Activated CD8-positive, alpha-beta memory T cell treated with anti-CD3 and anti-CD28 coated beads for 1 hour (primary cell): ENCODE measurements at places on chromosomes 4 and X.
A peak's percentile ranks its signal among the peaks of the same experiment; 100 is the strongest.

DNA sequence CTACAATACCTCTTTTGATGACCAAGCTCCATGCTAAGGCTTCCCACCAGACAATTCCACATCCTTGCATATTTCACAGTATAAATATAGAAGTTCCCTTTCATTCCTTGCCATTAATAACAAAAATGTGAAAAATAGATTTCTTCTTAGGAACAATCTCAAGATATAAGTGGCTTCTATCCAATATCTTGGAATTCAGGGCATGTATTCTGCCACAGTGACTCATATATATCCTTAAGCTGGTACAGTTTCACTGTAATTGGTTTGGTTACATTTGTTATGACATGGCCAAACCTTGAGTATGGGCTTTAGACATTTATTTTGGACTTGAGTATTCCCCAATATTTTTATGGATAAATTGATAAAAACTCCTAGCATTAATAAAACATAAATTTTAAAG, 181.7 kb upstream of the DDX53 start:
- DNase-seq, result no peak

DNA sequence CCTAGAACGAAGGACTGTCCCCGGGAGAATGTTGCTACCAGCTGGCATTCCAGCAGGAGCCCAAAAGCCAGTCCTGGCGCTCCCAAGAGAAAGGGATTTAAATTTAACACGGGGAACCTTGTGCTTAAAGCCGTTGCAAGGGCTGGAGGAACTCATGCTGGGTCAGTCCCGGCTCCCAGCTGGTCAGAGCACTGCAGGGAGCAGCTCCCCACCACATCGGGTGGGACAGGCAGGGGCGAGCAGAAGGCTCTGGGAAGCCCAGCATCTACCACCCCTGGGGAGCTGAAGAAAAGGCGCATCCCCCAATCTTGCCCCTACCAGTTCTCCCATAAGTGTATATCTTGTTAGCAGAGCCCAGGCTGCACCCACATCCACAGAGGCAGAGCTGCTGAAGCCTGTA, 15.7 kb downstream of the CFAP99 start:
- no peak for DNase-seq

GRCh38 chrX:39672405-39672804, 425.4 kb downstream of the BCOR start:
- no peak for DNase-seq

- no peak for DNase-seq
Measured at GRCh38 chr4:155514628-155515027, 137.9 kb upstream of the MAP9 start.

GRCh38 chr4:40687676-40688389, 58.2 kb upstream of the RBM47 start:
- no peak for DNase-seq

DNA sequence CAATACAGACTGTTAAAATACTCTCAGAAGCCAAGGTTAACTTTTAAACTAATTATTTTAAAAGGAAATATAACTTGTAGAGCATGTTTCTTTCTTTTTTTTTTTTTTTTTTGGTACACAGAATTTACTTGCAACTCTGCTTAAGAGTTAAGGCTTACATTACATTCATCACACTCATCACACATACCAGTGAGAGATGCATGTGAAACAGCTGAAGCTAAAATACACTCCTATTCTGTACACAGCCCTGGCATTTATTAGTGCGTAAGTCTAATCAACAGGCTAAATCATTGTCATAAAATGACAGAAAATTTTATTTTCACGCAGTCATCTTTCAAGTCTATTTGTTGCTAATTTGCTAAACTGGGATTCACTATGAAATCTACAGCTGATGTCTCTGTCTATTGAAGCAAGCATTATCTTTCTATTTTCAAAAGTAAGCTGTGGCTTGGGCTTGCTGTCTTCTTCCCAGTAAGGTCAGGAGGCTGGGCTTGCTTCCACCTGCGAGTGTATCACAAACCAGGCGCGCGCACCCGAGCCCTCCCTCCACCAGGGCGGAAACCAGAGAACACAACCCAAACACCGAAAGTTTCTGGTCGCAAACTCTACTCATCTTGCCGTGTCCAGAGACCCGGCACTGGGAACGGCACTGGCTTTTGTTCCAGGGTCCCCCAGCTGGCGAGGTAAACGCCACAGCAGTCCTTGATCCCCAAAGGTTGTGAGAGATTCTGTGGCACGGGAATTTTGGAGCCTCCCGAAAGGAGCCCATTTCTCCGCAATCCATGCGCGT, 3.9 kb downstream of the MAML3 start:
- peak; percentile 55 for DNase-seq

DNA sequence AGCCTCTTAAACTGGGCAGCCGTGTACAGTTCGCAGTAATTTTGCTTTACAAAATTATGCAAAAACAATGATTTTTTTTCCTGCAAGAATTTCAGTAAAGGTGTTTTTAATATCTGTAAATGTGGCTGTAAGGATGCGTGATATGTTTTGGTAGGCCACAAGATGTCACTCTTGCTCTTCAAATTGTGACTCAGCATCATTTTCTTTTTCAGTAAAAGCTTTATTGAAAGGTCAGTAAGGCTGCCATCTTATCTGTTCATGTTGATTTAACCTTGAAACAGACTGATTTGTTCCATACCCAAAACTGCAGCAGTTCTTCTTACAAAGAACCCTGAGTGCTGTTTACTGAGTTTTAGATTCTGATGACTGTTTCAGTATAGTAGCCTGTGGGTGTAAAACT, 39.9 kb downstream of the TXLNG start:
- DNase-seq, result no peak

DNA sequence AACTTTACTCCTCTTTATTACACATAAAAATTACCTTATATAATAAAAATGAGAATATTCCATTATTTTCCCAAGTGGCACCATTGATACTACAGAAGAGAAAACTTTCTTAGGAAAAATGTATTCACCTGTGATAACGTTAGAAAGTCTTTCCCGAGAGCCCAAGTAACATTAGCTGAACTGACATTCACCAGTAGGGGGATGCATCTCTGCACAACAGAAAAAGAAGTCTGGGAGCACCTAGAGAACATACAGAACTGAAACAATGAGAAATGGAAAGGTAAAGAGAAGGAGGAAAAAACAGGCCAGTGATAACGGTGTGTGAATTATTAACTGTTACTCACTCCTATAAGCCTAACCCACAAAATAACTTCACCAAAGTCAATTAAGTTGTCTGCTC, 423.3 kb downstream of the CENPC start:
- no peak for DNase-seq
